ENCODE measurements at places on chromosomes 12 and 14.

GRCh38 chr14:92439537-92440344 lies 73.8 kb upstream of the RIN3 start:
- DNase-seq, result no peak

- DNase-seq, result no peak
Observed at GRCh38 chr14:53900499-53900898, 56.1 kb downstream of the BMP4 start.

GRCh38 chr14:105050551-105050897 lies 14.7 kb downstream of the GPR132 start:
- peak; percentile 87 for DNase-seq

GRCh38 chr12:111330800-111331752 lies 37.8 kb downstream of the PHETA1 start:
- DNase-seq, result peak; percentile 50

GRCh38 chr12:129657179-129657578 lies 246.6 kb downstream of the TMEM132D start:
- no peak for DNase-seq

DNA sequence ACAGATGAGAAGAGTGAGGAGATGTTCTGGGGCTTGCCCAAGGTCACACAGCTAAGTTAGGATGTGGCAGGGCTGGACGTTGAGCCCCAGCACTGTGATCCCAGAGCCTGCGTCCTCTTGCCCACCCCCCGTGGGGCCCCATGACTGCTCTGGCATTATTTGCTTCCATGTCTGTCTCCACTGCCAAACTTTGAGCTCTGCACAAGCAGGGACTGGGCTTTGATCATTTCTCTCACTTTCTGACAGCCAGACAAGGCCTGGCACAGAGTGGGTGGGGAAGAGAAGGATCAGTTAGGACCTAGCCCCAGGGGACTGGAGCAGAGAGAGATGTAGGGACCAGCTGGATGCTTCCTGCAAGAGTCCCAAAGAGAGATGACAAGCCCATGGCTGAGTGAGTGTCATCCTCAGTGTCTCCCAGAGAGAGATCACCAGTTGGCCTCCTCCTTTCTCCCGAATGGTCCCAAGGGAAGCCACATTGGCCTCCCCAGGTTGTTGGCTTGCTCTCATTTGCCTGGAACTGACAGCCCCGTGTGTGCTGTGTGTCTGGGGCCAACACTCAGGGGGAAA lies 126.7 kb upstream of the PWP1 start:
- DNase-seq, result no peak

GRCh38 chr12:124431971-124432370 lies 135.4 kb downstream of the NCOR2 start:
- DNase-seq, result no peak

GRCh38 chr12:127538316-127538715 lies 728.7 kb upstream of the TMEM132C start:
- DNase-seq, result no peak

DNA sequence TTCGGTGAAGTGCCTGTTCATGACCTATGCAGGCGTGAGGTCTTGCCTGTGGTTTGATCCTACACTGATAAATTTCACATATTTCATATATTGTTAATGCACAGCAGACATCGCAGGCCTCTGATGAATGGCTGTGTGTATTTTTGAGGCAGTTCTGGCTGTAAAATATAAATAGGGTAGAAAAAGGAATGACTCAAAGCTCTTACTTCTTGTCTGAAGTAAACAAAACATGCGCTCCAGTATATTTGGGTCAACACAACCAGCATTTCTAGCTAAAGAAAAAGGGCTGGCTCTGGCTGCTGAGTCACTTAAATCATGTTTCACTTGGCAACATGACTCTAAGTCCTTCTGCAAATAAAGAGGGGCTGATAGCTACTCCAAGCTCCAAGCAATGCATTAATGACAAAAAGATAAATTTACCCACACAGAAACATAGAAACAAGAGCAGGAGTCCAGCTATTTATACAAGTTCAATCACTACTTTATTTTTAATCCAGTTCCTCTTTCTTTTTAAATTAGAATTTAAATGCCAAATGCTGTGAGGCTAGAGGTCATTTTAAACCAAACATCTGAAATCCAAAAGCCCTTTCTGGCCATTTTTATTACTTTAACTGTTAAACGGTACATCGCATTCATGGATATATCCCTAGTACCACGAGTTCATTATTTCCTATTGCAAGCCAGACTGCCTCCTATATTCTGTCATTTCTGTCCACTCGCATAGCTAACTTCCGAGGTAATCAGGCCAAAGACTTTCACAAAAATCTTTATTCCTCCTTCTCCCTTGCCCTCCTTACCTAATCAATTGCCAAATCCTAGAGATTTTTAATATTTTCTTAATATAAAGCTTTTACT lies 54.3 kb upstream of the TMCC3 start:
- DNase-seq, result peak; percentile 57

GRCh38 chr14:99684410-99684934 lies 374 bp downstream of the CYP46A1 start:
- peak; percentile 35 for DNase-seq

- DNase-seq, result no peak
Observed at GRCh38 chr12:7650091-7650490, 15.6 kb downstream of the APOBEC1 start.

DNA sequence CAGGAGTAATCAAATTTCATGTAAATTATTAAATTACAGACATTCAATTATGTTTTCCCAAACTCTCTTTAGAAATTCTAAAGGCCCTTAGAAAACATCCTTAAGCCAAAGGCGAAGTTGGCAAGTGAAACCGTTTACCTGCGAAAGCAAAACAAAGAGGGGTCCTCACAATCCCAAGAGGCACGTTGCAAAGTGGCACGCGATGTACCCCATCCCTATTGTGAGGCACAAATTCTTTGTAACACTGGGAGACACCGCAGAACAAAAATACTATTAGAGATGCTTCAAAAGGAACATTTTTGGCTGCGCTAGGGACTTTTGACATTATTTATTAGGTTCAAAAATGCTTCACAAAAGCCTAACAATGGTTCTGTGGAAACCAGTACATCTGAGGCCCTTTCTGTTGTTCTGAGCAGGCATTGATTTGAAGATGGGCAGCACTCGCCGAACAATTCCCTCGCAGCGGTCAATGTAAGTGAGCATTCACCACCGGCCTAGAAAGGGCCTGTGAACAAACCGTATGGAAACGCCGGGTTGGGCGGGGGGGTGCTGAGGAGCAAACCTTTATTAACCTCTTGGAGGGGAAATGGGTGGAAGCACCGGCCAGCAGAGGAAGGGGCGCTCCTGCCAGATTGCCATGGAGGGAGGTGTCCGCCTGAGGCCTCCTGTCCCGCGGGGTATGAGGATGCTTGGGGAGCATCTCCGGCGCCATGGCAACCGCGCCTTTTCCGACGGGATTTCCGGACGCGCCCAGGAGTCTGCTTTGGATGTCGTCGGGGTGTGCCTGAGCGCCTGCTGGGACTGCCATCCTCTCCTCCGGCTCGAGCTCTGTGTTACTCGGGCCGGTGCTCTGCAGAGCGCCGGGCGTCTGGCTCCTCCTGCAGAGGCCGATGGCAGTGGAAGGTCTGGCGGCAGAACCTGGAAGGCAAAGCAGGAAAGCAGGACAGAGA lies 193.9 kb downstream of the C12orf42 start:
- DNase-seq, result peak; percentile 30

DNA sequence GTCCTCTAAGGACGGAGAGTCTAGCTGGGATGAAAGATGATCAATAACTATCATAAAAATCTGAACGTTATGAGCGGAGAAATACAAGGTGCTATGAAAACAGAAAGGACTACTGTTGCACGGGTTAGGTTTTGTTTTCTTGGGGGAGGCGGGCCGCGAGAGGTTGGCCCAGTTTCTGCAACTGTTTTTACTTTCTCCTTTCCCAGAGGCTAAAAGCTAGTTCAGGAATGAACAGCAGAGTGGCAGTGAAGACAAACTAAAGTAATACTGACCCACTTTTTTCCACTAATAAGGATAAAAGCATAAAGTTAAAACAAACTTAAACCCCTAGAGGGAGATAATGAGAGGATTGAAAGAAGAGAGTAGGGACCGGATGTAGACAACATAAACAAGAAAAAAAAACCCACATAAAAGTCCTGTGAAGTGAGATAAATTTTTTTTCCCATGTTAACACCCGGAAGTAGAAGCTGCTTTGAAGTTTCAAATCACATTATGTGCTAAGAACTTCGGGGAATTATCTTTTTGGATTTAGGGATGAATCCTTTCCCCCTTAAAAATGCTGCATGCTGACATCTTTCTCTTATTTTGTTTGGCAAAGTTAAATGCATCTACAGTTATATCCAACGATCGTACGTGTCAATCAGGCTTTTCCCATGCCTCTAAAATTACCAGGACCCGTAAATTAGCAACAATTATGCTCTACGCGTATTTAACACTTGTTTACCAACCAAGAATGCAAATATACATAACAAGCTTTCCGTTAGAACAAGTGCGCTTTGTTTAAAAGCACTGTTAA lies 1.0 kb upstream of the CDK17 start:
- DNase-seq, result peak; percentile 39

GRCh38 chr12:2383325-2384028 lies 330.7 kb downstream of the CACNA1C start:
- no peak for DNase-seq

DNA sequence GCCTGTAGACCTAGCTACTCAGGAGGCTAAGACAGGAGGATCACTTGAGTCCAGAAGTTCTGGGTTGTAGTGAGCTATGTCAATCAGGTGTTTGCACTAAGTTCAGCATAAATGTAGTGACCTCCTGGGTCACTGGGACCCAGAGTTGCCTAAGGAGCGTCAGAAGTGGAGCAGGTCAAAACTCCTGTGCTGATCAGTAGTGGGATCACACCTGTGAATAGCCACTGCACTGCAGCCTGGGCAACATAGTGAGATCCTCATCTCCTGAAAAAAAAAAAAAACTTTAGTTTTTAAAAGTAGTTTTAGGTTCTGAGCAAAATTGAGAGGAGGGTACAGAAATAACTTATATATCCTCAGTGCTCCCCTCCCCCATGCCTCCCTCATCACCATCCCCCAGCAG lies 42.2 kb downstream of the MRPL42 start:
- DNase-seq, result no peak

GRCh38 chr12:92537290-92537960 lies 165.4 kb upstream of the PLEKHG7 start:
- DNase-seq, result no peak

GRCh38 chr14:64747327-64747726 lies 43.1 kb downstream of the PLEKHG3 start:
- DNase-seq, result no peak

GRCh38 chr12:25397001-25397400 lies 146.3 kb upstream of the KRAS start:
- DNase-seq, result no peak

GRCh38 chr12:77409551-77409950 lies 344.2 kb upstream of the E2F7 start:
- DNase-seq, result no peak

- no peak for DNase-seq
Observed at GRCh38 chr12:47885012-47885501, 19.7 kb downstream of the VDR start.

- DNase-seq, result no peak
Observed at GRCh38 chr12:29245246-29245645, 96.2 kb downstream of the FAR2 start.

- DNase-seq, result no peak
Observed at GRCh38 chr12:116325336-116325664, 47.8 kb upstream of the MED13L start.

- peak; percentile 17 for DNase-seq
Observed at GRCh38 chr14:74324931-74325361, 22.2 kb upstream of the ABCD4 start.

GRCh38 chr14:101599234-101599885 lies 38.1 kb downstream of the DIO3 start:
- DNase-seq, result no peak

DNA sequence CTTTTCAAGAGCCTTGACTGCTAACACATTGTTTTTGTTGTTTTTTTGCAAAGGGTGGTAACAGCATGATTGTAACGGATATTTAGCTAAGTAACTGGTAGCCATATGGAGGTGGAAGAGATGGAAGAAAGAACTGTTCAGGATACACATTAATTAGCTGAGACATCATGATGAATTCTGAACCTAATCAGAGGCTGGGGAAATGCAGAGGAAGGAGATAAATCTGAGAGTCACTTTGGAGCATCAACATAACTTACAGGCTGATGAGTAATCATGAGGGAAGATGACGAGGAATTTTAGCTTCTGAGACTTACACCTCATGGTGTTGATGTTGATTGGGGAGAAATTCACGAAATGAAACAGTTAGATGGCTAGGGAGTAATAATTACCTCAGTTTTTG lies 62.3 kb downstream of the NIN start:
- DNase-seq, result peak; percentile 29

DNA sequence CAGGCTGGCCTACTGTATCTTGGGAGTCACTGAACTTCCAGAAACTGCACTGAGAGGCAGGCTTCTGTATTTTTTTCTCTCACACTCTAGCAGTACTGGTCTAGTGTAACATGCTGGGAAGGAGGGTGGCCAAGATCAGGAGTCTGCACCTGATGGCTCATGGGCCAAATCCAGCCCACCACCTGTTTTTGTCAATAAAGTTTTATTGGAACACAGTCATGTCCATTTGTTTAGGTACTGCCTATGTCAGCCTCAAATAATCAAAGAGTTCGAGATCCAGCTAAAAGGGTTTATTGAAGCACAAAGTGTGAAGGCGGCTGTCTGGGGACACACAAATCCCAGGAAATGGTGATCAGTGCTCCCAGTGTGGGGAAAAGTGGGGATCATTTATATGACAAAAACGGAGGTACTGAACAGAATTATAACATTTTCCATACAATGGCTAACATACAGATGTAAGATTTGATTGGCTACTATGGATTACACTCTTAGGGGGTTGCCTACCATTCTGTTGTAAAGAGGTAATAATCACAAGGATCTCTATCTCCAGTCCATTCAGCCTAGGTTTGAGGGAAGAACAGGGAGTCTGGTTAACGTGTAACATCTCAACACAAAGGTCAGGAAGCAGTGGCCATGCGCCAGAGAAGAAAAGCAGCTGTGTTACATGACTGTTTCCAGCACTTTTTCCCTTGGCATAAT lies 12.9 kb downstream of the USP30 start:
- no peak for DNase-seq

DNA sequence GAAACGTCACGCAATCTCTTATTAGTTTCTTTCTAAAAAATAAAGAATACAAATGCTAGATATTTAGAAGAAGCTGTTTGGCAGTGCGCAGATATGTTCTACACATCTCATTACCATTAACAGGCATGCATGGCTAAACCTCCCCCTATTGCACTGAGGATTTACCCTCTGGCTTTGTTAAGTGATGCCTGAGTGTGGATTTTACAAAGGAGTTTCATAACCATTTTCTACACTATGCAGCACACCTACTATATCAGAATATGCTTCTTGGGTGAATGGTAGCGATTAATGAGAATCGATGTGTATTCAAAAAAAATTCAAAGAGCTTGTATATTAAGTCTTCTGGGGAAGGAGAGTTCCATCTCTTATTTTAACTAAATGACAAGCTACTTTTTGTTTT lies 1.1 kb upstream of the RMST start:
- no peak for DNase-seq

- peak; percentile 22 for DNase-seq
Observed at GRCh38 chr14:102325791-102326345, 6.3 kb downstream of the ZNF839 start.
